ENCODE measurements at places on chromosomes 2 and 18. TPM values are rescaled to one million over a fixed set of nuclear protein-coding genes. Genes with fewer than 3 reads are reported as not detected.

Gene TUBB8B
- total RNA-seq, result not detected

DNA sequence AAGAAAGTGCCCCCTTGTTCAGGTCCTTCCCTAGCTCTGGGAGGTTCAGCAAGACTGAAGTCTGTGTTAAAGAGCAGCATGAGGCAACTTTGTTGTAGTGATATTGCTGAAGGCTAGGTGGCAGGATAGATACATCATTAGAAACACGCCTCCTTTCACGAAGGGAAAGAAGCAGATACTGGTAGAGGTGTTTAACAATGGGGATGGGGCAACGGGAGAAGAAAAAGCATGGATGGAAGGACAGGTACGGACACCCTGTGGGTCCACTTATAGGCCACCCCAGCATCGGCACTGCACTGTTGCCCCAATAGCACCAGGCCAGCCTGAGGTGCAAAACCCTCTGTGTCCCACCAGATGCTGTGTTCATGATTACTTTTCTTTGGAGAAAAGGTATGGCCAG lies 3.5 kb upstream of the IGFBP5 start:
- DNase-seq, result no peak

Gene OSBPL6
- 0.88 TPM for total RNA-seq

DNA sequence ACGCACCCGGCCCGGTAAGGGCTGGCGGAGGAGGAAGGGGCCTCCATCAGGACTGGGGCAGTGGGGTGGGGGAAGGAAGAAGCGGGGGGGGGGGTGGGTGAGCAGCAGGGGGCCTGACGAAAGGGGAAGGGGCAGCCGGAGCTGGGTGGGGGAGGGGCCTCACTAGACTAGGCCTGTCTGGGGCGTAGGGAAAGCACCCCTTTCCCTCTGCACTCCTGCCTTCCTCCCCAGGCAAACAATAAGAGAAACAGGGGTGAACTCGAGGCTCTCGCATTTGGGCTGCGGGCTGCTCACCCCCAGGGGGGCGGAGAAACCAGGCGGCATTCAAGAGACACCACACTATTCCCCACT lies 82.7 kb upstream of the POMC start:
- no peak for DNase-seq

- DNase-seq, result no peak
Observed at GRCh38 chr2:106219813-106220212, 25.7 kb upstream of the UXS1 start.

DNA sequence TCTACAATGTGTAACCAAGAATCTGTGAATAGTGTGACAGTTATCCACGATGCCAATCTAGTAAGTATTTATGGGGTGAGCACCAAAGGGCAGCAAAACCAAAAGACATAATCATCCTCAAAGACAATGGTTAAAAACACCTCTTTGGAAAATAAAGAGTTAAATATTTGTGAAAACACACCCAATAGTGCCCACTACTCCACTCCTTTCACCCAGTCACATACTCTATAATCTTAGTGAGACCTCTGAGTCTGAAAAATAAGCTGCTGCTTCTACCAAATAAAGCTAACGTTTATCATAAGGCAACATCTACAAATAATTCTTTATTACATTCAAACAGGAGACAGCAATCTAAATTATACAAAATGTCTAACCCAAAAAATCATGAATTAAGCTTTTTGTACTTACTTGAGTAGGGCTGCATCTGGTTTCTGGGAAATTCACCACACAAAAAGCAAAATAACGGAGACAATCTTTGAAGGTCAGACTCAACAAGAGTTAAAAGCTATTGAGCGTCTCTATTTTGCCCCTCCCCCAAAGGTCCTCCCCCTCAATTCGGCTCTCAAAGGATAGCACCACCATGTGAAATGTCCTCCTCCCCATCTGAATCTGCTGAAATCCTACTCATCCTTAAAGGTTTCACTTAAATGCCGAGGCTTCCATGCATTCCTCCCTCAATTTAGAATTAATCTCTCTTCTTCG lies 2.0 kb downstream of the RAPH1 start:
- DNase-seq, result no peak

GRCh38 chr2:226398580-226398979 lies 401.0 kb downstream of the IRS1 start:
- DNase-seq, result no peak

Gene KCNJ3
- not detected for total RNA-seq

GRCh38 chr2:121735518-121736074 lies 1.1 kb downstream of the NIFK start:
- DNase-seq, result no peak

DNA sequence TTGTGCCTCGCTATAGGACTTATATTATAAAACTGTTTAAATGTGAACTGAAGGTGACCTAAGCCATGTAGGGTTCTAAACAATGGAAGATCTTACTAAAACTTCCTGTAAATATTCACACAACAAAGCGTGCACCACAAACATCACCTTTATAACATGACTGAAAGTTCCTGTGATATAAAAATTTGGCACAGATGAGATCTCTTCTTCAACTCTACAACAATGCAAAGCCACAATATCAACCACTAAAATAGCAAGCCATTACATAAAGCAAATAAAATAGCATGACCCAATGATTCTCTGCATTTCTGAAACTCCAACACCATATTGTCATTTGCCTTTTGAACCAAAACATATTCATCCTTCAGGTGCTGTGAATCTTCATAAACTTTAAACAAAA lies 3.5 kb downstream of the YES1 start:
- no peak for DNase-seq

- no peak for DNase-seq
Observed at GRCh38 chr2:62800618-62801017, 95.1 kb downstream of the EHBP1 start.
